Omental fat pad (tissue), 4 donors: ENCODE measurements at places on chromosomes 11 and 22.

GRCh38 chr11:109223451-109223850, 198.5 kb upstream of the C11orf87 start:
- DNase-seq: no peak

DNA sequence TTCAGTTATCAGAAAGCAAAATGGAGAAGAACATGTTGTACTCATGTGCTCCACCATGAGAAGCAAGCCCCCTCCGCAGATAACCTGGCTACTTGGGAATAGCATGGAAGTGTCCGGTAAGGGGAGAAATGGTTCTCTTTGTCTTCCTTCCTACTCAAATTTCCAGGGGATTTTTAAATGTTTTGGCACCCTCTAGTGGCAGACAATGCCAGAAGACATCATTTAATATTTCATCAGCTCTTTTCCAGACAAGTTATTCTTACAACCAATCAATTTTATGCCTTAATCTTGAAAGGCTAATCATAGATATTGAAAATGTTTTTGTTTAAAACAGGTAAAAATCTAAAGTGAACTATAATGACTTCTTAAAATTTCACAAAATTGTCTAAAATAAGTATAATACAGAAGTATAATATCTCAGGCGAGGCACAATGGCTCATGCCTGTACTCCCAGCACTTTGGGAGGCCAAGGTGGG, 15.7 kb downstream of the CRTAM start:
- DNase-seq: no peak

DNA sequence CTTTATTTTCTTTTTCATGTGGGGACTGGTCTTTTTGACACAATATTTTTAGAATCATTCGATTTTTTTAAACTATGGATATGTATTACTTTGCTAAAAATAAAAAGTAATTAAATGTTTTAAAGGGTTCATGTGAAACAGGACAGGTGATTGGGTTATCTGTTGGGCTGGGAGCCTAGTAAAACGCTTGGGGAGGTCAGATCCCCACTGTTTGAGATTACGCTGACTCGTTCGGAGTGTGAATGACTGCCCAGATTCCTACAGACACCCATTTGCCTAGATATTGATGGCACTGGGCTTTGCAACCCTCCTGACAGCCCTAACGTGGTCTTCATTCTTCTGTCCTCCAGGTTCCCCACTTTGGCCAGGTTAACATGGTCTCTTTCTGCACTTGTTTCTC, 62.9 kb upstream of the UBASH3B start:
- DNase-seq: no peak

DNA sequence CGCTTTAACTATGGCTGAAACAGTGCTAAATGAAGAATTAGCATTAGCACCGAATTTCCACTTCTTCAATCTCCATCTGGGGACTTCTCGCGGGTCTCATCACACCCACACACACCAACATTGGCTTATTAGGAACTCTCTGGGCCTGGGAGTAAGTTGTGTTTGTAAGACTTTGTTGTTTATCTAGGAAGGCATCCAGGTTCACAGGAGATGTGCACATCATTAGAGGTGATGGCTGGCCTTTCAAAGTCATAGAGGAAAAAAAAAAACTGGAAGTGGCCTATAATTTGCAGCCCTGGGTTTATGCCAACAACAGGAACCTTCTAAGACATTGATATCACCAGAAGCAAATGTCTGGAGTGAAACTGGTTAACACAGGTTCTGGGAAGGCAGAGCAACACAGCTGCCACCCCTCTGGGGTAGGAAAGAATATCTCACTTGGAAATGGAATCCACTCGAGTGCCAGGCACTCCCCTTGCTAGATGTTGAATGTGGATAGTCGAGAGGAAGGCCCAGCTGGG, 84.5 kb downstream of the TRAF6 start:
- no peak for DNase-seq

- DNase-seq: peak; percentile 29
These were observed 486 bp downstream of the NAP1L4 start for GRCh38 chr11:2991452-2992233.

GRCh38 chr11:66559142-66559865, 9.1 kb downstream of the CTSF start:
- no peak for DNase-seq

GRCh38 chr11:78111298-78111697, 28.1 kb downstream of the ALG8 start:
- DNase-seq: no peak

GRCh38 chr11:32039149-32039548, 51.7 kb upstream of the RCN1 start:
- no peak for DNase-seq

- DNase-seq: no peak
These were observed 20.3 kb upstream of the NLRP6 start for GRCh38 chr11:257766-258493.

- DNase-seq: no peak
These were observed 1.4 kb downstream of the PCF11 start for GRCh38 chr11:83158357-83158786.

GRCh38 chr22:47460176-47460575, 697.7 kb downstream of the TBC1D22A start:
- DNase-seq: no peak

- no peak for DNase-seq
These were observed 1.0 kb downstream of the PIDD1 start for GRCh38 chr11:803770-804598.

GRCh38 chr11:130710497-130711012, 205.7 kb downstream of the SNX19 start:
- no peak for DNase-seq

GRCh38 chr22:35174401-35175038, 82.8 kb upstream of the HMGXB4 start:
- DNase-seq: no peak

DNA sequence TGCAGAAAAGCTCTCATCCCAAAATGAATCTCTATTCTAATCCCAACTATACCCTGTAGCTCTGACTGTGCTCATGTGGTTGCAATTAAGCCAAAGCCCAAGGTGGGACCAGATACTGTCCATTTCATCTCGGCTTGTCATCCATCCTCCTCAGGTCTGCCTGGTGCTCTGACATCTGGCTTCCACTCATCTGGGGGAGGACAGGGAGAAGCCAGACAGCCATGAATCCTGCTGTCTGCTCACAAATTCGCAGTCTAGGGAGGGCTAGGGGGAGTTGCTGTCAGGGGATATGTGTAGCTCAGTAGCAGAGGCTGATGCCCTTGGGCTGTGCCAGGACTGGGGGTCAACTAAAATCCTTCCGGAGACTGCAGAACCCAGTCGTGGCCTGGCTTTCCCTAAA, 167.1 kb downstream of the ETS1 start:
- no peak for DNase-seq

GRCh38 chr22:50486561-50487289, at the start of gene MIOX:
MIOX (plus strand) TSS chr22:50486859; CDS start chr22:50486898, 39 bp downstream.
- DNase-seq: no peak

- no peak for DNase-seq
These were observed 25.9 kb downstream of the IGSF9B start for GRCh38 chr11:133930767-133931448.

- DNase-seq: no peak
These were observed 4.3 kb downstream of the SF3B2 start for GRCh38 chr11:66056501-66056900.

- DNase-seq: no peak
These were observed 41.8 kb upstream of the BARX2 start for GRCh38 chr11:129333873-129334272.

DNA sequence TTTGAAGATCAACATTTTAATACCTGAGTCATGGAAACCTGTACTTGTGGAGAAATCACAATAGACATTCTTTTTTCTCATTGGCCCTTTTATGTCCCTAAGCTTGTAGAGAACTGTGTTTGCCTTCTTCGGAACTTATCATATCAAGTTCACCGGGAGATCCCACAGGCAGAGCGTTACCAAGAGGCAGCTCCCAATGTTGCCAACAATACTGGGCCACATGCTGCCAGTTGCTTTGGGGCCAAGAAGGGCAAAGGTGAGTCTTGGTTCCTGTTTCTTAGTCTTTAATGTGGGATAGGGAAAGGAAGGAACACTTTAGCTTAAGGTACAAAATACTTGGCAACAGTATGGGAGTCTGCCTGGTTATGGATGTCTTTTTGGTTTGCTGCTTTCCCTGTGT, 44.2 kb downstream of the CTNND1 start:
- no peak for DNase-seq

GRCh38 chr11:84333221-84333620, 1047.1 kb upstream of the CCDC90B start:
- DNase-seq: no peak

- DNase-seq: no peak
These were observed 1.8 kb upstream of the DENND5A start for GRCh38 chr11:9266926-9267325.

- no peak for DNase-seq
These were observed 9.4 kb downstream of the TUG1 start for GRCh38 chr22:30978304-30978962.
